ENCODE measurements at places on chromosomes 6 and 20.

DNA sequence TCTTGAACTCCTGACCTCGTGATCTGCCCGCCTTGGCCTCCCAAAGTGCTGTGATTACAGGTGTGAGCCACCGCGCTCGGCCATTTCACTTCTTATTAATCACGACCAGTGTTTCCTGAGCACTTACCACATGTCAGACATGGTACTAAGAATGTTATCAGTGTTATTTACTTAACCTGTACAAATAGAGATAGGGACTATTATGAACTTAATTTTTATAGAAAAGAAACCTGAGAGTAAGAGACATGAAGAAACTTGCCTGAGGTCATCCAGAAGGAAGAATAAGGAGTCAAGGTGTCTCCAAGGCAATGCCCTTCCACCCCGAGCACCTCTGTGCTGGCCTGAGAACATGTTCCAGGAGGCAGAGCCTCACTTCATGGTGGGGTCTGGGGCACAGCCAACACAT lies 29.3 kb upstream of the EZR start:
- no peak for DNase-seq

DNA sequence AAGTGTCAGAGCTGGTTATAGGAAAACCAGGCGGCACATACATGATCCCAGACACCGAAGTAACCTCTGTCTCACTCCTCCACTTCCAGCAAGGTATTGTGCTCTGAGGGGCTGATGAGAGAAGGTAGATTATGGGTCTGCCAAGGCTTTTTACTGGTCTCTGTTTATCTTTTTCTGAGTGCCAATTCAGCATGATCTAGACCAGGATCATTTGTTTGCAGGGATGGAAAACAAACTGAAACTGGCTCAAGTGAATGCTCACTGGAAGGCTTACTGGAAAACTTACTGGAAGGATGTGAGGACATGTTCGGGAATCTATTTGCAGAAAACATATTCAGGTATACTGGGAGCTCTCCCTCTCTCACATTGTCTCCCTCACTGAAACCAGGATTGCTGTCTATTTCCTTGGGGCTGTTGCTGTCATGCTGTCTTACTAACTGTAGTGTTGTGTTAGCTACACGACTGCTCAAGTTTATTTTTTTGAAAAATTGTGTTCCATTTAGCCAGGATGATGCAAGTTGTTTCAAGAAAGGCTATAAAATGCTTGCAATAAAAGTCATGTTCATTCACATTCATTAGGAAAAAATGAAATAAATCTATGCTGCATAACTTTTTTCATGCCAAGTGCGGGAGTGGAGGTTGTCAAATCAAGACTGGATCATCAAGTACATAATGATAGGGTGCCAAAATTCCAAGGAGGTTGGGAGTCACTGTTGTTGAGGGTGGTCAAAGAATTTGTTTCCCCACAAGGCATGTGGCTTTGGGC lies 37.0 kb downstream of the KLHL31 start:
- DNase-seq, result no peak

DNA sequence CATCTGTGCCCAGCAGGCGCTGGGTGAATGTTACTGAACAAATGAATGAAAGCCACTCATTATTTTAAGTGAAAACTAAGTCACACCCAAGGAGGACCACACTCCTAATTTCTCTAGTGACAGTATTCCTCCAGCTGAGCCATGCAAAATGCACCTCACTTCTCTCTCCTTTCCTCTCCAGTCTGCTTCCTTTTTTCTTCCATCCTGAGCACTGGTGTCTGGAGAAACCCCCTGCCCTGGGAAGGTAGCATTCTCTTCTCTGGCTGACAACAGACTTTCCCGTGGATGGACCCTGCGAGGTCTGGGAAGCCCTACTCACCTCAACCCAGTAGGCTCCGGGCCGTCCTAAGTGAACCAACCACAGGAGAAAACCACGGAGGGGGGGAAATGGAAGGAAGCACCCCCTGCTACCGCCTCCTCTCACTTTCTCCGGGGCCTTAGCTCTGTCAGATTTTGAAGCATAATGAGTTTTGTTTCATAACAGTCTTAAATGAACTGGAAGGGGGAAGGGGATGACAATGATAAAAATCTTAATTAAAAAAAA lies 22.6 kb downstream of the TRERF1 start:
- DNase-seq, result no peak

- no peak for DNase-seq
Measured at GRCh38 chr6:46704562-46704961, 16.9 kb downstream of the TDRD6 start.

- no peak for DNase-seq
Measured at GRCh38 chr20:63456429-63457284, 15.8 kb downstream of the KCNQ2 start.

- no peak for DNase-seq
Measured at GRCh38 chr6:147802459-147802858, 294.0 kb downstream of the SAMD5 start.

- DNase-seq, result no peak
Measured at GRCh38 chr20:18728870-18729224, 84.7 kb upstream of the SCP2D1 start.

DNA sequence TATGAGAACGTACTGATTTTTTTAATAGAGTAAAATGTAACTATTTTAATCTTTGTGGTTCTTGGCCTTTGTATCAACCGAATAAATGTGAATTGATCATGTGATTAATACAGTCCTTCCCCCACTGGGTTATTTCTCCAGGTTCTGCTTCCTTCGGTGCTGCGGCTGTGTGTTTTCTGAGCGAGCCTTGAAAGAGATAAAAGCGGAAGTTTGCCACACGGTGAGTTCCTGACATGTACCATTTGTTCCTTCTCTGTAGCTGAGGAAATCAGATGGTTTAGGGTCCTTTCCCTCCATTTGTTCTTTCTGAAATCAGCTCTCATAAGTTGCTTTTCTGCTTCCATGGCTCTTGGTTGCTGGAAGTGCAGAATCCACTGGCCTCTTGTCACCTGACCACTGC lies 15.5 kb downstream of the RTF2 start:
- no peak for DNase-seq

DNA sequence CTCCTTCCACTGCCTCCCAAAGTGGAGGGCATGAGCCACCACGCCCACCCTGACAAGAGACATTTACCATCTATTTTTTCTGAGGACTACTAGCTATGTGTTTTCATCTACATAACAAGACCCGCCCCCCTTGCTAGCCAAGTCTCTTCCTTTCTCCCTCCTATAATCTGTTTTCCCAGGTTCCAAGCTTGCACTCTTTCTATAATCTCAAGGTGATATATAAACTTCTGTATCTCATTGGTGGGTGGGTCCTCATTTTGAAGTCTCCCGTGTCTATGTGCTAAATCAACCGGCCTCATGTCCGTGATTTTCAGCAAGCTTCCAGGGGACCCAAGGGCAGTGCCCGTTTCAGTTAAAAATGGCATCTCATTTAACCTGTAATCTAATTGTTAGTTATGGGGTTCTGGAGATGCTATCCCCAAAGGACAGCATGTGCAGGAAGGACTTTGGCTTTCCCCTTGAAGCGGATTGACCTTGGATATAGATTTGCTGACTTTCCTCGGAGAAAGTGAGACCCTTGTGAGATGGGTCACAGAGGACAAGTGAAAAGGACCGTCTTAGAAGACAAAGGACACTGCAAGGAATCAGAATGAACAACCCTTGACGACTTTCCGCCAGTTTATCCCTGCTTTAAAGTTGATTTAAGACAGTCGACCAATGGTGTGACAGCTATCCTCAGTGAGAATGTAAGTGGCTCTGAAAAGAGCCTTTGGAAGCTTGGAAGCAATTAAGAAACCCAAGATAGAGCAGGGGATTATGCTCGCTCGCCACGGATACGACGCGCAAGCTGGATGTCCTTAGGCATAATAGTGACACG lies 22.4 kb downstream of the OR2B2 start:
- DNase-seq, result no peak

DNA sequence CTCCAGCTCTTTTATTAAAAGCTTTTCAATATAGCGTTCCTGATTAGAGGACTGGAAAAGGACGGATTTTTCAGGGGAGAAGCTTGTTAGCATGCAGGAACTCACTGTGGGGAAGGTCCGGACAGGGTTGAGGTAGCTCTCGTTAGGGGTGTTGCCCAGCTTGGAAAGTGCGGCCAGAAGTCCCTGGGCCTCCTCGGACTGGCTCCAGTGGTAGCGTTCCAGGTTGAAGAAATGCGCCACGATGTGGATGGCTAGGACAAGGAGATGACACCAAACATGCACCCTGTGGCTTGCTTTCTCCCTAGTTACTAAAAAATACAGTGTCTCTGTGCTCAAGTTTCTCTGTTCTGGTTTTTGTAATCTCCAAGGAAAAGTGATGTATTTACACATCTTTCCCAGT lies 12.5 kb downstream of the NOX3 start:
- no peak for DNase-seq

DNA sequence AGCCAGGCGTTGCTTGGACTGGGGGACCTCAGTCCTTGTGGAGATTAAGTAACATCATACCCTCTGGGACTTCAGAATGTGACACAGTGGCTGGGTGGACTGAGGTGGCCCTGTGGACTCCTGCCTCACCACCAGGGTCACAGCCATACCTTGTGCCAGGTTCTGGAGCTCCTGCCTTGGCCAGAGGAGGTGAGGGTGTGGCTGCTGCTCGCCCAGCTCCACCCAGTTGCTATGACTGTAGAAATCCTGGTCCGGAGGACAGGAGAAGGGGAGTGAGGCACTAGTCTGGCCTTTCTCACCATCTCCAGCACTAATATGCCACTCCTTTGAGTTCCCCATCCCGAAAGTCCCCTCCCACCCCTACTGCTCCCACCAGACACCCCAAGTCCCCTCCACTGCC lies 1.9 kb downstream of the VWA7 start:
- no peak for DNase-seq

DNA sequence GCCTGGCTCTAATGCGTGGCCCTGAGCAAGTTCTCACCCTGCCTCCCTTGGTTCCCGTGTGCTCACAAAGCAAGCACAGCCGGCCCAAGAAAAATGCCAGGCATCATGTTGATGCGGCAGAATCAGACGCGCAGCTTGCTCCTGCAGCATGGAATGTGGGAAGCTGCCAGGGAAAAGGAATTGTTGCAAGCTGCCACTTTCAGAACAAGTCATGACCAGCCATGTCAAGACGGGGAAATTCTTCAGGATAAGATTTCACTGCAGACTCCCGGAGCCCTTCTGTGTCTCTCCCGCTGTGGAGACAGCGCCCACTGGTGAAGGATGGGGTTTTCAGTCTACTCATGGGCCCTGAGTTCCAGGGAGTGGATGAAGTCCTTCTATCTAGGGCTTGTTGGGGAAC lies 4.6 kb downstream of the DACT2 start:
- no peak for DNase-seq

GRCh38 chr20:14197097-14197496 lies 140.3 kb downstream of the FLRT3 start:
- no peak for DNase-seq

GRCh38 chr20:44594730-44595129 lies 12.4 kb downstream of the PKIG start:
- no peak for DNase-seq

DNA sequence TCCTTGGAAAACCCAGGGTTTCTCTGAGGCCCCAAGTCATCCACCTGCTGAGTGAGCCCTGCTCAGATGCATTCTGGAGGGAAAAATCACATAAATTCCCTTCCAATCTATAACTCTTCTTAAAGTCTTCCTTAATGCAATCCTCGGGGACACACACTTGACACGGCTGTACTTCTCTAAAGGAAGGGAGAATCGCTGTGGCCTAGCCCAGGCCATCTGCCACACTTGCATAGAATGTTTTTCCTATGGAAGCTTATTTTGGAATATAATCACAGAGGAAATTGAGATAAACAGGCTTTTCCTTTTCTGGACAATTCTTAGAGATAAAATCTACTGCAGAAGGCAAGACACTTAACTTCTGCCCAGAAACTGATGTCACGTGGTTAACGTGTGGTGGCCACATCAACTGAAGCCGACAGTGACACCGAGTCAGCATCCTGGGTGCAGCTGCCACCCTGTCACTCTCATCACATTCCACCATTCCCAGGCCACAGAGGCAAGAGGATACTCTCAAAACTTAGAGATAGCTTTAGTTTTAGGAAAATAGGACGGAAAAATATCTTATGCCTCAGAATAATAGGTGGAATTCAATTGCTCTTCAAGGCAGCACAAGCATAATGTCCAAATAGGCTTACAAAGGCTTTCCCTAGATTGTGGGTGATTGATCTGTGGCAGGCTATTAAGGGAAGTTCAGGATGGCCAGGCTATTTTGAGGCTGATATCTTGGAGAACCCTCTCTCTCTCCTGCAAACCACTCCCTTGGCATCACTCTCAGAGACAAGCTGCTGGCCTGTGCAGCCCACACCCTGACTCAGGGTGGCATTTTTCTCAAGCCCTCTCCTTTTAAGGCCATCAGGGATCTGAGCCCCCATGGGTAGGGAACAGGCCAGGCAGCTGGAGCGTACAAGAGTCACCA lies 29.6 kb downstream of the PSMB1 start:
- DNase-seq, result no peak

All from NCI-H1048 (cell line).